Adrenal gland (tissue), 19 donors: ENCODE measurements at places on chromosomes 7 and 10.
A peak's percentile ranks its signal among the peaks of the same experiment; 100 is the strongest.

DNA sequence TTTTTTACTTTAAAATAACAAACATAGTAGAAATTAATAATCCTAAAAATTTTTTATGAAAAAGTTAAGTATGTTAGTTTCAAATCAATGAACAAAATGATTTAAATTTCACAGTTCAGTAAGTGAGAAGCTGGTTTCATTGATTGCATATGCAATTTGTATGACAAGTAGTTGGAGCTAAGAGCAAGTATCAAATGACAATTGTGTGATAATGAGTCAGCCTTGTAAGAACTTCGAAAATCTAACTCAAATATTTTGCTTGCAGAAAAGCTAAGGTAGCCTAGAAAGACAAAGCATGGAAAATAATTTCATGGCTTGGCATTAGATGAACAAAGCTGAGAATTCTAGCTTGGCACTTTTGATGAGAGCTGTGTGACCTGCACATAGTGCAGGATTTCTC is 111.5 kb downstream of the HDAC9 start:
- DNase-seq: no peak

DNA sequence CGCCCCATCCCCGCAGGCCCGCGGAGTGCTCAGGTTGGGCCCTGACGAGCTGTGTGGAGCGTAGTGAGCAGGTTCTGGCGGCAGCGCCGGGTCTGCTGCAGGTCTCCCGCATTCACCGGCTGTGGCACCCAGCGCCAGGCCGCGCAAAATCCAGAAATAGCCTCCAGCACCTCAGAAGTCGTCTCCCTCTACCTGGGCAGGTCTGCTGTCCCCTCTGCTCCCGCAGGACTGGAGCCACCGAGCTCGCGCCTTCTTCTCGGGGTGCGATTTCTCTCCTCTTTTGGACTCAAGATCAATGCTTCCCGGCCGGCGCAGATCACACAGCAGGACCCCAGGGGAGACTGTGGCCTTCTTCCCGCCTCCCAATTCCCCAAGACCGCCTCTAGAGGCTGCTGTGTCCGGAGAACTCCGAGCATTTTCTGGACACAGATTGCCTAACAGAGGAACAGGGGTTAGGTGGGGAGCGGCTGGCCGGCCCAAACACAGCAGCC is 8.4 kb downstream of the TLX1 start:
- DNase-seq: no peak

GRCh38 chr7:19114551-19114855 is 2.9 kb downstream of the TWIST1 start:
- DNase-seq: no peak

- no peak for DNase-seq
These were observed 64.3 kb upstream of the ANTXRL start for GRCh38 chr10:46222364-46222935.

DNA sequence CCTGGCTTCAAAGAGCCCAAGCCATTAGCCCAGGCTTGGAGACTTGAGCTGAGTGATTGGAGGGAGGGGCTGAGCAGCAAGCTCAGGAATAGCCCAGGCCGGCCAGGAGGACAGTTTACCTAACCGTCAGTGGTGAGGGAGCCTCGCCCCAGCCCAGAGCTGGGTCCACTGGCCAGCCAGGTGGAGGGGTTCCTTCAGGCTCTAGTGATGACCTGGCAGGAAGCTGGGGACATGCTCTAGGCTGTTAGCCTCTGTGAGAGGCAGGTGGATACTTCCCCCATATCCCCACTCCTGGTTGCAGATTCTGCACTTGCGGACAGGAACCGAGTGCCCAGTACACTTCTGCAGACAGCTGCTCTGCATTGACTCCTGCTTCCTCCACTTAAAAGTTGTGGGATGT is 61.2 kb upstream of the ANTXRL start:
- DNase-seq: no peak

- no peak for DNase-seq
These were observed 166.7 kb upstream of the INHBA start for GRCh38 chr7:41869596-41869995.

DNA sequence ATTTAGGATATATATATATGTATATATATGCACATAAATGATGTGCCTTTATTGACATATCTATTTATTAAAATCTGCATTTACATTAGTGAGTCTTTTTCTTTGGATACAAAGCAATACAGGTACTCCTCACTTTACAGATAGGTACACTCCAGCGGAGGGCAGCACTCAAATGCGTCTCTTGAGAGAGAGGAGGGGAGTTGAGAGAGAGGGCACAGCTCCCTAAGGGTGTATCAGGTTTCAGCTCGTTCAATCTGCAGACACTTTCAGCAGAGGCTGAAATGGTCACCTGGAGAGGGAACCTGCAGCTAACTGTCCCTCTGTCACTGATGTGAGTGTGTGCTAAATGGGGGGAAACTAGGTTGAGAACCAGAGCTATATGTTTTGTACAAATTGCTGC is 21.5 kb downstream of the C10orf53 start:
- DNase-seq: no peak

GRCh38 chr10:127028556-127028955 is 123.3 kb downstream of the DOCK1 start:
- no peak for DNase-seq

GRCh38 chr10:44747593-44748172 is 163.5 kb upstream of the TMEM72 start:
- DNase-seq: no peak

- DNase-seq: no peak
These were observed 14.0 kb upstream of the BLNK start for GRCh38 chr10:96285331-96285752.

- DNase-seq: no peak
These were observed 153.5 kb upstream of the ITGB1 start for GRCh38 chr10:33111488-33112051.

DNA sequence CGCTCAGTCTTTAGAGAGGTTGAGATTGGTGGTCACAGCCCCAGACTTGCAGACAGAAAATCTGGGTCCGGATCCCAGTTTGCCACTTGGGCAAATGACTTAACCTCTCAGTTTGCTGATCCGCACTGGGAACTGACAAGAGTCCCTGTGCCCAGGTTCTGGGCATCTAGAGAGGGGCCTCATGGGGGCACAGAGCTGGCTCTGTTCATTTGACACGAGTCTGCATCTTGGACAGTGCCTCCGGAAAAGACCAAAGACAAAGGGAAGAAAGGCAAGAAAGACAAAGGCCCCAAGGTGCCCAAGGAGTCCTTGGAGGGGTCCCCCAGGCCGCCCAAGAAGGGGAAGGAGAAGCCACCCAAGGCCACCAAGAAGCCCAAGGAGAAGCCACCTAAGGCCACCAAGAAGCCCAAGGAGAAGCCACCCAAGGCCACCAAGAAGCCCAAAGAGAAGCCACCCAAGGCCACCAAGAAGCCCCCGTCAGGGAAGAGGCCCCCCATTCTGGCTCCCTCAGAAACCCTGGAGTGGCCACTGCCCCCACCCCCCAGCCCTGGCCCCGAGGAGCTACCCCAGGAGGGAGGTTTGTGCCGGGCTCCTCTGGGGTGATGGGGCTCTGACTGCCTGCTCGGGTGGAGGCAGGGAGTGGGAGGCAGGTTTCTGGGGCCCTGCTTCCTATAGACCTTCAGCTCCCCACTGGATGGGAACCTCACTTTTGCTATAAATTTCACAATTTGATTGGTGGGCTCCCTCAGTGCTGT is 2.3 kb downstream of the AEBP1 start:
- no peak for DNase-seq

DNA sequence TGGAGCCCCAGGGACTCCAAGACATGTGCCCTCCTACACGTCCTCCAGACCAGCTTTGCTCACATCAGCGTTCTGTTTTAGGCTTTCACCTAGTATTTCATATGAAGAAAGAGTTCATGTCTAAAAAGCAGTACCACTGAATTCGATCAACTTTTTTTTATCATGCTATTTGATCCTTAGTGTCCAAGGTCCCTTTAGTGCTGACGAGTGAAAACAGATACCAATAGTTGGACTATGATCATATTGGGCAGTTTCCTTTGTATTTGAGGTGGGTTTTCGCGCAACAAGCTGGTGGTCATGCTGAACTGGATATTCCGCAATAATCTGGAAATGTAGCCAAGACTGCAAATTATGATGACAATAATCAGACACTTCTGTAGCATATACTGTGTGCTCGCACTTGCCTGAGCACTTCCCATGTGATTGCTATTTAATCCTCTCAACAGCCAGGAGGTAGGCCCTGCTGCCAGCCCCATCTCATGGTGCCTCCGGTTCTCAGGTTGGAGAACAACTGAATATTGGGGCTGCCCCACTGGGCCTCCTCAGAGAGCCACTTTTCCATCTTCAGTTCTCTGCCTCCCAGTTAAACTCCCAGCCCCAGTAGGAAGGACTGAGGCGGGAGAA is 65.9 kb downstream of the RBM20 start:
- no peak for DNase-seq

GRCh38 chr7:80481196-80481884 is 30.5 kb downstream of the GNAT3 start:
- peak; percentile 27 for DNase-seq

DNA sequence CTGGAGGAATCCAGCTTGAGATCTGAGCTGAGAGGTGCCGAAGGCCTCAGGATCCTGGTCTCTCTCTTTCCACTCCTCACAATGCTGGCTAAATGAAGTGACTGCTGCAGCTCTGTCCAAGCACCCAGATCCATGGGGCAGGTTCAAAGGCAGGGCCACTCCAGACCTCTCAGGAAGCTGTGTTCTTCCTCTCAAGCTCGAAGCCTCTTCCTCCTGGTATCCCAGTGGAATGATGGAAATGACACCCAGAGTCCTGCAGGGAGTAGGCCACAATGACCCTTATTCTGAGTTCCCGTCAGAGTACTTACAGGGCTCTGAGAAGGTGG is 574.1 kb downstream of the GRID1 start:
- DNase-seq: no peak

- no peak for DNase-seq
These were observed 74.4 kb downstream of the MYL10 start for GRCh38 chr7:101554584-101555268.

DNA sequence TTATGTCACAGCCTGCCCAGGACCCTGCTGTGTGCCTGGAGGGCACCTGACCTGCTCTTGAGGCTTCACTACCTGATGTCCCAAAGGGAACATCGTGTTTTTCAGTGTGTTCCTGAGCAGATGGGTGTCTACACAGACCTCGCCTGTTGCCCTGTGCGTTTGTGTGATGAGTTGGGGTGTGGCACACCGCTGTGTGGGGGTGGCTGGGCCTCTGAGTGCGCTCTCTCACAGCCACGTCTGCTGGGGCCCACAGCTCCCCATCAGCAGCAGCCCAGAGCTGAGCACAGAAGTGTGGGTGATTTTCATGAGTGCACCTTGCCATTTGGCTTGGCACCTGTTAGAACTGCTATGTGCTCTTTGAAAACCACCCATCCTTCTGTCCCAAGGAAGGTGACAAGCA is 121.5 kb downstream of the NKX6-2 start:
- no peak for DNase-seq

- DNase-seq: no peak
These were observed 131.0 kb downstream of the AASS start for GRCh38 chr7:122013065-122013464.

- no peak for DNase-seq
These were observed 215.8 kb upstream of the PFKP start for GRCh38 chr10:2851566-2851965.

- no peak for DNase-seq
These were observed 10.3 kb upstream of the IFIT1B start for GRCh38 chr10:89367529-89367928.

- DNase-seq: no peak
These were observed 1354.7 kb upstream of the LRRTM3 start for GRCh38 chr10:65571011-65571570.

DNA sequence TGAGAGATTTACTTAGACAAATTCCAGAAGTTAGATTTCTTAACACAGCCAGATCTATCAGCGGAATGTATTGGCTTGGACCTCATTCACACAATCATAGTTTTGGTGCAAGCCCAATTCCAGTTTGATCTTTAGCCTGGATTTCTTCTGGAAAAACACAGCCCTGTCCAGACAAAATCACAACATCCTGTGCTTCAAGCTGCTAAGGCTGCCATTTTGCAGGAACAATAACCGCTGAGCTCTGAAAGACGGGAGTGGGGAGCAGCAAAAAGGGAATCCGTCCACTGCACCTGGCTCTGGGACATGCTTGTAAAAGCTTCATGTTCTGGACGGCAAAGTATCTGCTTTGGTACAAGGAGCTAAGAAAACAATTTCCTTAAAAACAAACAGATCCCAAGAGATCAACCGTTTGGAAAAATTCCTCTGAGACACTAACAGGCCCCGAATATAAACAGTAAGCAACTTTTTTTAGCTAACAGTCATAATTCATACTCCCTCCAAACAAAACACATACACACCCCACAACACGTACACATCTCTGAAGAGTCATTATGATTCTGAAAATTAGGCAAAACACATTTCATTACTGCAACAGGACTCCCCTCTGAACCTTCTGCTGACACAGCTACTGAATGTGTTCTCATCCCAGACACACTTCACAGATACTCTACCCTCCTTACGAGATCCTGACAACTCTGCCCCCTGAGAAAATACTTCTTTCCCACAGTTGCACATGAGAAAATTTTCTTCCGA is 32.4 kb downstream of the ITIH5 start:
- DNase-seq: no peak

GRCh38 chr10:70564901-70565351 is 37.6 kb downstream of the PRF1 start:
- no peak for DNase-seq

GRCh38 chr10:130138479-130138866 is 2.3 kb downstream of the GLRX3 start:
- peak; percentile 77 for DNase-seq

DNA sequence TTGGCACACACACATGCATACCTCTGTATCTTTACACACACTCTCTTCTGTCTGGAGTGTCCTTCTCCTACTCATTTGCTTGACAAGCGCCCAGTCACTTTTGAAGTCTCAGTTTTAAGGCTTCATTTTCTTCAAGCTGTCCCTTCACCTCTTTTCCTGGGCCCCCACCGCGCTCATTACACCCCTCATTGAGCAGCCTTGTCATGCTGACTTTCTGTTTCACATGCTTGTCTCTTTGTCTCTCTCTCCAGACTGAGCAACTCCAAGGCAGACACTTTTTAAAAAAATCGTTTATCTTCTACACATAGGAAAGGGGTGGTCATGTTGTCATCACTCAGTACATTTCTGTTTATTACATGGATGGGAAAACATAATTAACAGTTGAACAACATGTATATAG is 225.2 kb upstream of the FZD1 start:
- DNase-seq: no peak

DNA sequence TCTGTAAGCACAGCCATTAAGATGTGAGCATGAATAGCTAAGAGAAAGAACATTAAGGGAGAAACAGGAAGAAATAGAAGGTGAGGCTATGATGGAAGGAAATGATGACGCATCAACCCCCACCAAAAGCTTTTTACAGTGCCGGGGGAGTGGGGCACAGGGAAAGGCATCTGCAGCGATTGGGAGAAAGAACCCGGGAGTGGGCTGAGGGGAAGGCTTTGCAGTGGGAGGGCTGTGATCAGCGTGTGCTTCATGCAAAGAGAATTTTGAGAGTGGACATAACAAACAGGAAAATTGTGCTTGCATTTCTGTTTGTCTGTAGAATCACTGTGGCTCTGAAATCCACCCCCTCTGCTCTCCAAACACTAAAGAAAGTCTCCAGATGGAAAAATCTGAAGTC is 250.8 kb downstream of the KCNMA1 start:
- DNase-seq: no peak

GRCh38 chr7:12493407-12493806 is 77.1 kb upstream of the SCIN start:
- DNase-seq: peak; percentile 10
